ENCODE measurements at places on chromosomes 6 and 20. TPM values are rescaled to one million over a fixed set of nuclear protein-coding genes. Genes with fewer than 3 reads are reported as not detected.

The HCK gene
- 3.9 TPM for total RNA-seq

The ZNF337 gene
- 21.2 TPM for total RNA-seq

The ID1 gene
- 1,350 TPM for total RNA-seq

The SLC44A4 gene
- 16.2 TPM for total RNA-seq

The DDO gene
- 2.5 TPM for total RNA-seq

The TRIM31 gene
- not detected for total RNA-seq

The EMILIN3 gene
- total RNA-seq, result 0.78 TPM

The MEP1A gene
- total RNA-seq, result not detected

The PREP gene
- total RNA-seq, result 13.7 TPM

The DLL1 gene
- total RNA-seq, result 11.4 TPM

The CFB gene
- 21.4 TPM for total RNA-seq

The TBXT gene
- 0.13 TPM for total RNA-seq

The MRAP2 gene
- 0.33 TPM for total RNA-seq

The OTOR gene
- total RNA-seq, result not detected

The TULP1 gene
- not detected for total RNA-seq

The OVOL2 gene
- total RNA-seq, result 13.8 TPM

The TTK gene
- not detected for total RNA-seq

The CD40 gene
- total RNA-seq, result 15.6 TPM

The RFX6 gene
- total RNA-seq, result not detected

The HLA-DRB5 gene
- total RNA-seq, result 25.6 TPM

The SMLR1 gene
- not detected for total RNA-seq

The BANF2 gene
- 15.2 TPM for total RNA-seq

The BPIFA1 gene
- total RNA-seq, result not detected

The UNC93A gene
- not detected for total RNA-seq

The PARD6B gene
- total RNA-seq, result 18.0 TPM

The CASS4 gene
- total RNA-seq, result 0.22 TPM

The VTA1 gene
- total RNA-seq, result 44.2 TPM

The BMP5 gene
- total RNA-seq, result 0.81 TPM

The RNF182 gene
- total RNA-seq, result 1.3 TPM

The MARCKS gene
- total RNA-seq, result 38.8 TPM

The SAMD10 gene
- total RNA-seq, result 3.7 TPM

The FABP7 gene
- total RNA-seq, result not detected

The HIVEP2 gene
- total RNA-seq, result 23.3 TPM

The LINC00237 gene
- 0.33 TPM for total RNA-seq

The ADGRB3 gene
- 1.8 TPM for total RNA-seq

The SLC22A16 gene
- total RNA-seq, result not detected

The ME1 gene
- total RNA-seq, result 55.9 TPM

The OARD1 gene
- total RNA-seq, result 24.1 TPM

The ZNF311 gene
- 1.5 TPM for total RNA-seq

The PRL gene
- total RNA-seq, result not detected

The SLC32A1 gene
- not detected for total RNA-seq

The OPRM1 gene
- total RNA-seq, result not detected

The SOBP gene
- 5.6 TPM for total RNA-seq

The DEFB132 gene
- not detected for total RNA-seq

The ARMH2 gene
- total RNA-seq, result not detected

Data from thyroid gland (tissue), 4 donors.